Stimulated activated CD8-positive, alpha-beta memory T cell treated with anti-CD3 and anti-CD28 coated beads, Interleukin-2, amount 100 ng/mL, for 48 hours (primary cell): ENCODE measurements at places on chromosomes 2 and 18.

DNA sequence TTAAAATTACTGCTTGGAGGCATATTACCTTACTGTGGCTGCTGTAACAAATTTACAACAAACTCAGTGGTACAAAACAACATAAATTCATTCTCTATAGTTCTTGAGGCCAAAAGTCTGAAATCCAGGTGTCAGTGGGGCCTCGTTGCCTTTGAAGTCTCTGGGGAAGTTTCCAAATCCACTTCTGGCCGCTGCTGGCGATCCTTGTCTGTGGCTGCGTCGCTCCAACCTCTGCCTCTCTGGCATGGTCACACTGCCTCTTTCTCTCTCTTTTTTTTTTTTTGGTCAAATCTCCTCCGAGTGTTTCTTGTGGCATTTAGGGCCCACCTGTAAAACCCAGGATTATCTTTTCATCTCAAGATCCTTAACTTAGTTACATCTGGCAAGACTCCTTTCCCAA, 182.8 kb downstream of the ST6GAL2 start:
- DNase-seq, result no peak

DNA sequence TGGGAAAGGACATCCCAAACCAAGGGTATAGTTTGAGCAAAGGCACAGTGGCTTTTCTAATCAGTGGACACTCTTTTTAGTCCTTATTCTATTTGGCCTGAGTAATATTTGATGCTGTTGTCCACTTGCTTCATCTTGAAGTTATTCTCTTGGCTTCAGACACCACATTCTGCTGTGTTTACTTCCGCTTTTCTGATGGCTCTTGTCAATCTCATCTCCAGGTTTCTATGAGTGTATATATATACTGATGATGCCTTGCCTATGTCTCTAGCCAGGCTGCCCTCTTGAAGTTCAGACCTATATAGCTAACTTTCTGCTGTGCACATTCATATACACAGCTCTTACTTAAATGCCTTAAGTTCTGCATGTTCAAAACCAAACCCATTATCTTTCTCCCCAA, 83.1 kb downstream of the EFEMP1 start:
- DNase-seq, result no peak

- DNase-seq, result no peak
Observed at GRCh38 chr2:68784915-68785314, 50.3 kb downstream of the ARHGAP25 start.

DNA sequence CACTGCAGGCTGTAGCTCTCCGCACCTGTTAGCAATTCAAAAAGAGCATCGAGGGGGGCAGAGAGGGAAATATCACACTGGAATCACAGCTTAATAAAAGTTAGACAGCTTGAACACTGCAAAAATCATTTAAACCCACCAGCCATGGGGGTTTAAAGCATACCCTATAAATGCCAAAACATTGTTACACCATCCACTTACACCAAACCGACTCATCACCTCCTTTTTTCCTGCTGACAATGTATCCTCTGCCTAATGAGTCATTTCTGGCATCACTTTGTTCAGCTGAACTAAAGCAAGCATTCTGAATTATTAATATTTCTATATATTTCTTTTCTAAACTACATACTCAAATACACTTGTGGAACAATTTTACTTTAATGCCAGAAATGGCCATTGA, 21.6 kb downstream of the MC4R start:
- DNase-seq, result no peak
